ENCODE measurements at places on chromosomes 1 and 21.

GRCh38 chr1:229843627-229844238, 217.7 kb downstream of the URB2 start:
- DNase-seq = peak; percentile 17

GRCh38 chr1:159951551-159951950, 2.5 kb downstream of the SLAMF9 start:
- DNase-seq = no peak

GRCh38 chr1:18800258-18800657, 59.2 kb downstream of the TAS1R2 start:
- no peak for DNase-seq

DNA sequence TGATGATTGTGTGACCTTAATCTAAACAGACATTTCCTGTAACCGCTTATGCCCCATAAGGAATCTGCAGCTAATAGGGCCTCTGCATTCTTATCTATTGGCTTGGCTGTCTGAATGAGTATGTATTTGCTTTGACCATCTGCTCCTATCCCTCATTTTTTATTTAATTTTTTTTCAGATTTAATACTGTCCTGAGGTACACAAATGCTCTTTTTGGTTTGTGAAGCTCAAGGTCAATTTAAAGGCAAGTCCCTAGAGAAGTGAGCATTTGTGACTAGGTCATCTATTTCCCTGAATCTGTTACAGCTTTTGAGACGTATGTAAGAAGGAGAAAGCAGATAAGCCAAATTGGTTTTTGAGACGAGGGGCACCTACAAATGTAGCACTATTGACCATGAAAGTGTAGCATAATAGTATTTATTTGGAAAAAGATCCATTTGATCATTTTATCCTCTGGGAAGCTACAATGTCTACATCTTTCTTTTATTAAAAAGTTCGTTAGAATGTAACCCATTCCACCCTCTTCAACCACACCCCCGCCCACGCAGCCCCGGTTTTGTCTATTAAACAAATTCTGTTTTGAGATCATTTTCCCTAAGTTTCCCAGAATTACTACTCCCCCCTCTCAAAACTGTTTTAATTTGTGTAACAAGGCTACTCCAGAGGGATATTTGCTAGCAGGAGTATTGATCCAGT, 69.2 kb upstream of the HSPA13 start:
- no peak for DNase-seq

DNA sequence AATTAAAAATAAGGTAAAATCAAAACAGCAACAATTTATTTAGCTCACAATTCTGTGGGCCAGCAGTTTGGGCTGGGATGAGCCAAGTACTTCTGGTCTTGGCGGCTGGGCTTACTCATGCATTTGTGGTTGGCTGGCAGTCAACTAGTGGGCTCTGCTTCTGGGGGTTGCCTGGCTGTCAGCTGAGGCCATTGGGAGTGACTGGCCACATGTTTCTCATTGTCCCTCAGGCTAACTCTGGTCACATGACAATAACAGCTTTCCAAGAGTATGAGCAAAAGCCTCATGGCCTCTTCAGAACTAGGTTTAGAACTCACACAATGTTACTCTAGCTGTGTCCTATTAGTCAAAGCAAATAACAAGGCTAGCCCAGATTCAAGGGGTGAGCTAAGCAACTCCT, 15.6 kb upstream of the CHIA start:
- no peak for DNase-seq

- DNase-seq = no peak
Observed at GRCh38 chr1:10556430-10557005, 81.8 kb downstream of the PEX14 start.

- DNase-seq = no peak
Observed at GRCh38 chr1:180528868-180529470, 26.6 kb upstream of the ACBD6 start.

DNA sequence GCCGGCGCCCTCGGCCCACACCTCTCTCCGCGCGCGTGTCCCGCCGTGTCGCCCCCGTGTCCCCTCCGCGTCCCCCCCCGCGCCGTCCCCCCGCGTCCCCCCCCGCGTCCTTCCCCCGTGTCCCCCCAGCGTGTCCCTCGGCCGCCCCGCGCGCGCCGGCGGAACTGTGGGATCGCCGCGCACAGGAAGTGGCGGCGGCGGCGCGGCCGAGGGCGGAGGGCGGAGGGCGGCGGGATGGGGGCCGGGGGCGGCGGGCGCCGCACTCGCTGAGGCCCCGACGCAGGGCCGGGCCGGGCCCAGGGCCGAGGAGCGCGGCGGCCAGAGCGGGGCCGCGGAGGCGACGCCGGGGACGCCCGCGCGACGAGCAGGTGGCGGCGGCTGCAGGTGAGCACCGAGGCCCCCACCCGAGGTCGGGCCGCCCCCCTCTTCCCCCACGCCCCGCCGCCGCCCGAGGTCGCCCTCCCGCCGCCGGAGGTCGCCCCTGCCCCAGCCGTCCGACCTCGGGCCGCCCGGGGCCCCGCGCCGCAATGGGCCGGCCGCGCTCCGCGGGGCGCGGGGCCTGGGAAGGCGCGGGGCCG, at the start of gene AGPAT3:
Gene AGPAT3, plus strand, starts transcription at position 262 of the 578 bp plus-strand sequence. CDS start 94,459 bp downstream, outside the sequence.
- DNase-seq = no peak

- no peak for DNase-seq
Observed at GRCh38 chr1:156490401-156491032, 10.1 kb downstream of the MEF2D start.

GRCh38 chr1:77473690-77474089, 191.9 kb downstream of the AK5 start:
- DNase-seq = no peak

GRCh38 chr1:165524639-165525285, 19.0 kb upstream of the LRRC52 start:
- no peak for DNase-seq

DNA sequence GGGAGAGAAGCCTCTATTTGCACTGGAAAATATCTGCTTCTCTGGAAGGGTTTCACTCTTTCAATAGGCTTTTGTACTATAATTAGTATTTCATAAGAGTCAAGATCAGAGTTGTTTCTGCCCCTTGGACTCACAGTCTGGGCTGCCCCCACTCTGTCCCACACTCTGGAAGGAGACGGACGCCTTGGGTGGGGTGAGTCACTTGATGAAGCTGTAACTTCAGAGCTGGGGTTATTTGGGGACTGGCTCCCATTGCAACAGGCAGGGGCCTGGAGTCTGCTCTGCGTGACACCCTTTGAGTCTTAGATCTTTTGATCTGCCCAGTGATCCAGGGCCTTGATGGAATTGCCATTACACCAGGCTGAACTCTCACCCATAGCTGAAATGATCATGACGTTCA, 4.0 kb upstream of the KCNA10 start:
- DNase-seq = no peak

- no peak for DNase-seq
Observed at GRCh38 chr1:191974004-191974403, 184.3 kb upstream of the RGS18 start.

DNA sequence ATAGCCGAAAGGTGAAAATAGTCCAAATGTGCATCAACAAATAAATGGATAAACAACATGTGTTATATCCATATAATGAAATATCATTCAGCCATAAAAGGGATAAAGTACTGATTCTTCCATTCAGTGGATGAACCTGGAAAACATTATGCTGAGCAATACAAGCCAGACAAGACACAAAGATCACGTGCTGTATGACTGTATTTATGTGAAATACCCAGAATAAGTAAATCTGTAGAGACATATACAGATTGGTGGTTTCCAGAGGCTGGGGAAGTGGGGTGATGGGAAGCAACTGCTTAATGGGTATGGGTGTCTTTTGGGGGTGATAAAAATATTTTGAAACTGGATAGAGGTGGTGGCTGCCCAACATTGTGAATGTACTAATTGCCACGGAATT, 13.3 kb upstream of the GSTM4 start:
- DNase-seq = no peak

DNA sequence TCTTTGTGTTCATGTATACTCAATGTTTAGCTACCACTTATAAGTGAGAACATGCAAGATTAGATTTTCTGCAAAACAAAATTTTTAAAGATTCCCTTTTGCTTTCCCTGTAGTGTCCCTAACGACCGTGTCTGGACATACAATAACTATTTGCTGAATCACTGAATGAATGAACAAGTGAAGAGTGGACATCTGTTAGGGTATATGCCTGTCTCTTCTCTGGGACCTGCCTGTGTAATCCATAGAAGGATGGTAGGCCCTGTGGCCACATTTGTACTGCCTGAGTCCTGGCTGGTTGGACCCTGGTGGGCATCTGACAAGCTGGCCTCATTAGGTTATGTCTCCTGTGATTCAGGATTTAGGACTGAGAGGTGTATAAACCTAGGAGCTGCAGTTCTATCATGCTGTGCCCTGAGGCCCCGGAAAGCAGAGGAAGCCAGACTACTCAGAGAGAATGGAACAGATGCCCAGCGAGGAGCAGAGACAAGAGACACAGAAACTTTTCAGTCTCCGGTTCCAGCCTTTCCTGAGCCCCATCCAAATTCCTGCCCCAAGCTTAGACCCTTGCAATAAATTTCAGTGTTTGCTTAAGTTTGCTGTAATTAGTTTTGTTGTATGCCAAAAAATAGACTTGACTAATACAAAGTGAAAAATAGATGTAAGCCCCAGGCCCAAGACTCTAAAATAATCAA, 7.5 kb upstream of the NCF2 start:
- no peak for DNase-seq

- DNase-seq = no peak
Observed at GRCh38 chr1:230087028-230087716, 20.1 kb downstream of the GALNT2 start.

DNA sequence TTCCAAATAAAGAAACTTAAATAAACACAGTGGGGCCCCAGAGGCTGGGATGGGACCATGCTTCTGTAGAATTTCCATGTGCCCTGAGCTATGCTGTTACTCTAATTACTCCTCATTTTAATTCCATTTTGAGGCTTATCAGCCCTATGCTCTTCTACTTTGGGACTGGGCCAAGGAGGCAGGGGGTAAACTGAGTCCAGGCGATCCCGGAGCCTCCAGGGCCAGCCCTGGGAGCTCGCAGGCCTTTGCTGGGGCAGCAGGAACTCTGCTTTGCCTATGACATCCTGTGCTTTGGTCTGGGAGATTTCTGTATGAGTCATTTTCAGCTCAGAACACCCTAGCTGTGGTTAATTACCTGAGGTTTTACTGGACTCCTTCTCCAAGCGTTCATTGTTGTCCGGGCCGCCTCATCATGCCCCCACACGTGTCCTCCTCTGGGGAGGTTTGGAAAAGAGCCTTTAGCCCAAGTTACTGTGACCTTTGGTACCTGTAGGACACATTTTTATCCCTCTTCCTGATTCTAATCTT, 95.7 kb downstream of the RHOU start:
- no peak for DNase-seq

GRCh38 chr21:21373969-21374368, 375.8 kb downstream of the NCAM2 start:
- no peak for DNase-seq

DNA sequence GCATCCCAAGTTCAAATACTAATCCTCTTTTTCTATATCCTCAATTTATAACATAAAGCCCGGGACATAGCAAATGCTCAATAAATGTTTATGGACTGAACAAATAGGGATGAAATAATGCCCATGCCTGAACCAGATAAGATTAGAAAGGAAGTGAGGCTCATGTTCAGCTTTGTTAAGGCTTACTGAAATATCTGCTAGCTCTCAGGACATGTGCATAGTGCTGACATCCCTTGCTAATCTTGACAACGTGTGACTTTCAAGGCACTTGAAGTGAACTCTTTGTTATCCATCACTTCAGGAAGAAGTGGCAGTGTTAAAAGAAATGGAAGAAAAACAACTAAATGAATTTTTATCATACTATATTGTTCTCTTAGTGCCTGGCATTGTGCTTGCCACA, 260.3 kb upstream of the SGIP1 start:
- DNase-seq = no peak

GRCh38 chr21:34342476-34342875, 21.3 kb upstream of the KCNE2 start:
- DNase-seq = no peak

- no peak for DNase-seq
Observed at GRCh38 chr1:161179698-161180097, 2.4 kb upstream of the B4GALT3 start.

DNA sequence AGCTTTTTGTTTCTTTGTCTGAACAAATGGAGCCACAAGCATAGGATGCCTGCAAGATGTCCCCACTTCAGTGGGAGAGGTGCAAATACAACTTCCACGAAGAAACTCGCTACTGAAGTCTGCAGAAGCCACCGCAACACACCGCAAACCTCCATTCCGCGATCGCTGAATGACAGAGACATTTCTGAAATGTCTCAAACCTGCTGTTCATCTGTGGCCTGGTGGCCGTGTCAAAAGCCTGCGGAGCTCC, 1.0 kb downstream of the TP53BP2 start:
- DNase-seq = no peak

GRCh38 chr1:245156041-245156735, 1.4 kb downstream of the KIF26B start:
- DNase-seq = peak; percentile 49

DNA sequence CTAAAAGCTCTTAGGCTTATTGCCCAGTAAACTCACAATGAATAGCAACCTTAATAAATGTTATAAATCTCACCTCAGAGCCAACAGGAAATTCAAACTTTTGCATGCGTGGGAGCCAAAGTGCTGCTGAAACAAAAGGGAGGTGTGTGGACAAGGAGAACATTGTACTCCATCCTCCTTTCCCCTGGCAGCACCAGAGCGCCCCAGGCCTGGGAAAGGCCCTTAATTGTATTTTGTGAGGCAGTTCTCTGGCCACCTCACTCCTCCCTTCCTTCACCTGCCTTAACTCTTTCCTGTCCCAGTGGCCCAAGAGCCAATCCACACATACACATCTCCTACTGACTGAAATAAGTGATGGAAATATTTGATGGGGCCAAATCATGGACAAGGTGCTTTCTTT, 648.5 kb downstream of the LMO4 start:
- DNase-seq = no peak

- no peak for DNase-seq
Observed at GRCh38 chr1:47207803-47208373, 18.1 kb upstream of the PDZK1IP1 start.

DNA sequence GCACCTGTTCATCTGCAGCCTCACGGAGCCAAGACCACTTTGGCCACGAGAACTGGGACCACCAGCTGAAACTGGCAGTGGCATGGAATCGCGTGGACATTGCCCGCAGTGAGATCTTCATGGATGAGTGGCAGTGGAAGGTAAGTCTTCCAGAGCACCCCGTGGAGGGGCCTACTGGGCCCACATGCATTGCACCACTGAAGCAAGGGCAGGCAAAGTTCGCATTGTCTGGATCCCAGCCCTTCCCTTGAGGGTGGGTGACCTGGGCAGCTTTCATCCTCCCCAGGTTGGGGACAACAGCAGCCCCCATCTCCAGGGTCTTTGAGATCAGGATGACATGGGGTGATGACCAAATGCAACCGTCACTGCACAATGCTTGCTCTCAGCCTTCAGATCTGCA, 37.5 kb downstream of the TRPM2 start:
- no peak for DNase-seq

GRCh38 chr21:45319461-45320211, 31.9 kb upstream of the POFUT2 start:
- DNase-seq = no peak

DNA sequence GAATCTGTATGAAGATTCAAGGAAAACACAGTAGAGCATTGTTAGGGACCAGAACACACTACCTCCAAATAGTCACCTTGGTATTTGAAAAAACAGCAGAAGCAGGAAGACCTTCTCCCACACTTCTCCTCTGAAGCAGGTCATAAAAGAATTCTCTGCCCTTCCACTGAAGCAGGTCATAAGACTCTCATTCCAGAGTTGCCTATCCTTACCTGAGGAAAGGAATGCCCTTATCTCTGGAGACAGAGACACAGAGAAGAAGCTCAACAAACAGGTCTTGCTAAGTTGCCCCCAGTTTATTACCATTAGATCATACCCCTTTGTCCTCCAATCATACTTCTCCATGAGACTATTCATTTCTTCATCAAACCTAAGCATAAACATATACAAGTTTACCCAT, 225.8 kb upstream of the TNR start:
- no peak for DNase-seq

- DNase-seq = no peak
Observed at GRCh38 chr1:41537251-41537650, 52.8 kb upstream of the EDN2 start.

Measured in NCI-H748 treated with DMSO at 0.1 percent for 48 hours (cell line).